ENCODE measurements at places on chromosomes 1 and 21.

- no peak for DNase-seq
These were observed 226.2 kb downstream of the ZNF326 start for GRCh38 chr1:90220941-90221693.

GRCh38 chr1:236341298-236341697, 52.8 kb upstream of the EDARADD start:
- DNase-seq = no peak

- DNase-seq = no peak
These were observed 179.9 kb downstream of the SEC16B start for GRCh38 chr1:177789956-177790355.

DNA sequence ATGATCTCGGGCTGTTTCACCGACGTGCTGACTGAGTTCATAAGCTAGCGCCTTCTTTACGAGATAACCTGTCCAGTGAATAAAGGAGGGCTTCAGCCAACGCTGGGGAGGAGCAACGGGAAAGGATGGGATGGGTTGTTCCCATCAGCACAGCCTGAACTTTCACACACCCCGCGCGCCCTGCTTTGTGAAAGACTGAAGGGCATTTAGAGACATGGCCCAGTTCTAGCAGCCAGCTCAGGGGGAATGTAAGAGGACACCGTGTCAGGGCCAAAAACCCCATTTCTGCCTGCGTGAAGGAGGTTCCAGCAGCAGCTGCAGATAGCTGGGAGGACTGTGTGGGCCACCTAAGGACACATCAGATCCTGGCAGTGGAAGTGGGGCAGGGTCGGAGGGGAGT, 255.1 kb upstream of the RAB4A start:
- no peak for DNase-seq

DNA sequence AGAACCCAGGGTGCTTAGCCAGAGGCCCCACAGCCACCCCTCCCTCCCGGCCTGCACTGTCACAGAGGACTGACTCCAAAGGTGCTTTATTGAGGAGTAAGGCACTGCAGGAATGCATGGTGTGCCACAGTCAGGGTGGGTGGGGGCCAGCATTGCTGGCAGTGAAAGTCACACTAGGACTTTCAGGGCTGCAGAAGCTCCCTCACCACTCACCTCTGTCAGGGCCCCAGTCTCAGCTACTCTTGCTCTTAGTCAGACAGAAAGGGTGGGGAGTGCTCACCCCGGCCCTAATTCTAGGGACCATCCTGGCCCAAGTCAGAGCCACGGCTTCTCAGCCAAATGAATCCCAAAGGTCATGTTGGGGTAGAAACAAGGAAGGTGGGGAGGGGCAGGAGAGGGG, 19.4 kb downstream of the KNCN start:
- no peak for DNase-seq

DNA sequence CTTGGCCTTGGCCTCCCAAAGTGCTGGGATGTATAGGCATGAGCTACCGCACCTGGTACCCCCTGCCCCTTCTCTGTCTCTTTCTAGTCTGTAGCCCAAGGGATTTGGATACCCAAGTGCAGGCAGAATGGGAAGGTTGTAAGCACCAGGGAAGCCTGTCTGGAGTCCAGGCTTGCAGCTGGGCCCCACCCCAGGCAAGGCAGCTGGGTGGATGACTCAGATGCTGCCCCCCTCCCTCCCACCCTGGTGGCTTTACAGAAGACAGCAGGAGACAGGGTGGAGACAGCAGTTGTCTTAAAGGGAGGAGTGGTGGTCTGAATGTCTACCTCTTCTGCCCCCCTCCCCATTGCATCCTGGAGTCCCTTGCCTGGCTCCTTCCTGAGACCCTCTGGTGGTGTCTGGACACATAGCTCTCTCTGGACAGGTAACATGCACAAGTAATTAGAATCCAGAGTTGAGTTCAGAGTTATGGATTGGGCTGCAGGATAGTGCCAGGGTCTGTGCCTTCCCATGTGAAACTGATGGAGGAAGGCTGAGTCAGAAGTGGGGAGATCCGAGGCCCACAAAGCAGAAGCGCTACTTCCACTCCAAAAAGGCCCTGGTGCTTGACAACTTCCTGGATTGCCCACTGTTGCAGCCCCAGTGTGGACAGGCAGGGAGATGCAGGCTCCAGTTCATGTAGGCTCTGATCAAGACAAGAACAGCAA, 5.1 kb downstream of the LMNA start:
- peak; percentile 59 for DNase-seq

- DNase-seq = no peak
These were observed 21.5 kb upstream of the FMN2 start for GRCh38 chr1:240070188-240070587.

GRCh38 chr1:1325288-1326074, 879 bp downstream of the CPTP start:
- DNase-seq = peak; percentile 75

GRCh38 chr1:82894635-82895034, 1093.9 kb downstream of the ADGRL2 start:
- no peak for DNase-seq

DNA sequence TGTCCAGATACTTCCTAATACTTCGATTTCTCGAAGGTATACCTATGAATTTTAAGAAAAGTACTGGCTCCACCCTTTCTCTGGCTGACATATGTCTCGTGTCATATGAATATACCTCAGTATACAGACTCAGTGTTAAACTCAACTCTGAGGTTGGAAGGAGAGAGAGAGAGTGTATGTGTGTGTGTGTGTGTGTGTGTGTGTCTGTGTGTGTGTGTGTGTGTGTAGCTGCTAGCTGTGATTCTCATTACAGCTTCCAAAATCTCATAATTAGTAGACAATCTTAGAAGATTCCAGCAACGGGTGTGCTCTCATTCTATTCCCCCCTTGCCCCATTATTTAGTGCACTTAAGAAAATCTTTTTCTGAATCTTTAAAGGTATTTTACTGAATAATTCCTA, 380.3 kb upstream of the B3GALT2 start:
- DNase-seq = no peak

DNA sequence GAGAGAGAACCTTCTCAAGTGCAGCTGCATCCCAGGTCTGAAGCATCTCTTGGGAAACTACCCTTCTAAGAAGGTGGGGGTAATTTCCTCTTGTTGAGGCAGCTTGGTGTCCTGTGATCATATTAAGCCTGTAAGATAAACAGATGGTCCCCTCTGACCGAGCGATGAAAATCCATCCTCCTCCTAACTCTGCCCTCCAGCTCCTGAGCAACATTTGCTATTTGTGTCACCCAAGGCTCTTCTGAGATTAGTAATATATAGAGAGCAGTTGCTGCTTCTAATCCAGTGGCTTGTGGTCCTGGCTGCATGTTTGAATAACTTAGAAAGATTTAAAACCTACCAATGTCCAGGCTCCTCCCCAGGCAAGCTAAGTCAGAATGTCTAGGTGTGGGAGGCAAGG, 123.7 kb downstream of the DISC1 start:
- no peak for DNase-seq

- DNase-seq = no peak
These were observed 18.0 kb downstream of the SERTAD4 start for GRCh38 chr1:210250665-210250997.

GRCh38 chr1:222824641-222825040, 9.8 kb downstream of the DISP1 start:
- no peak for DNase-seq

- no peak for DNase-seq
These were observed 24.1 kb downstream of the MRPS6 start for GRCh38 chr21:34097442-34097841.

GRCh38 chr1:203229471-203230135, at the start of gene CHIT1:
Gene CHIT1 (minus strand): TSS chr1:203229673. CDS start chr1:203229636, 37 bp downstream.
- DNase-seq = no peak

All from left ventricle myocardium inferior (tissue), 1 donor.